T-cell (primary cell): ENCODE measurements at places on chromosomes 4 and X.

DNA sequence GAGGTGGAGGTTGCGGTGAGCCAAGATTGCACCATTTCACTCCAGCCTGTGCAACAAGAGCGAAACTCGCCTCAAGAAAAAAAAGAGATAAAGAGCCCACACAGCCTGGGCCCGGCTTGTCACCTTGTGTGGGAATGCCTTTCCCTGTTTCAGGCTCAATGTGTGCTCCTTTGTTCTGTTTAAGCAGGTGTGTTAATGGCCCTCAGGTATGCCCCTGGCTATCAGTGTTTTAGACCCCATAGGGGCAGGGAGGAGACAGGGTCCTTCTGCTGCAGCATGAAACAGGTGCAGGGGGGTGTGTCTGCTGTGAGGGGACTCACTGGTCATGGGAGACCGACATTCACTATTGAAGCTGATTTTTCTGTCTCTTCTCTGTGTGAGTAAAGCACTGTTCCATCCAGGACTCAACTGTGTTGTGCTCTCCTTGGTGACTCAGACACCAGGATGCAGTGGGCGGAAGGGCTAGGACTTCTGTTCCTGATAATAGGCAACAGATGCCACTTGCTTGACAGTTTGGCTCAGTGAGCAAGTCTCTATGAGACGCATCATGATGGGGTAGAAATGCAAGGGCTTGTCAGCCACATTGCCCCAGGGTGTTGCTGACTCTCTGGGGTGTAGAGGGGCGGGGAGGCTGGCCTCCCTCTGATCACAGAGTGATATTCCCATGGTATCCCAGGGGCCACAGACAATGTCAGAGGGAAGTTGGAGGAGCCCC, 15.6 kb upstream of the LAP3 start:
- DNase-seq, result no peak

DNA sequence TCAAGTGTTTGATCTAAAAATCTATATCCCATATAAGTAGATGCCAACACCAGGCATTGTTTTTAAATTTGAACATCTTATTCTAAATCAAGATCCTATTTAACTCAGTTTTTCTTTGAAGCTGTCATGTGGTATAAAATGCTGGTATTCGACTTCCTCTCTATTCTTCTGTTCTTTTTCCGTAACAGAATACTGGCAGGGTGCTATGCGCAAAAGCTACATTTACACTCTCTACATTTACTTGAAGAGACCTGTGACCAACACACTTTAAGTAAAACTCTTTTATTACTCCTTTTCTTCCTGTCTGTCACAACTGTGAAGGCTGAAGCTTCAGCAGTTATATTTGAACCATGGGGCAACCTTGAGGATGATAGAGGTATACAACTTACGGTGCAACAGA, 612.8 kb downstream of the C4orf33 start:
- DNase-seq, result no peak

DNA sequence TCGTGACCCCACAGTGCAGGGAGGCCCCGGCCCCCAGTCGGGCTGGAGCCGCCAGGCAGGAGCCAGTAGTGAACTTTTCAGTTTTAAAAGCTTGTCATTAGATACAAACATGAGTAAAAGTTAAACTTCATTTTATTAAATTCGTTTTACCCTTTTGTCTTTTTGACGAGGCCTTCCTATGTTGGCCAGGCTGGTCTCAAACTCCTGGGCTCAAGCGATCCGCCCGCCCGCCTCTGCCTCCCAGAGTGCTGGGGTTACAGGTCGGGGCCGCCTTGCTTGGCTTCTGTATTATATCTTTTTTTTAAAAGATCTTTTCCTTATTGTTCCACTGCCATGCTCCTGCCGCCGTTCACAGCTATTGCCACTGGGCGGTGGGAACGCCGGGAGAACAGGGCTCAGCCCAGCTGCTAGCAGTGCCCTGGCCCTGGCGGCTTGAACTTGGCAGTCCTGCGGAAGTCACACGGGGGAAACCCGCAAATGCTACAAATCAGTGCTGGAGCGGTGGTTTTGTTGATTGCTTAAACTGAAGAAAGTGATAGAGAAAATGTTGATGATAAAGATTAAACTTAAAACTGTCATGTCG, 968 bp upstream of the NELFA start:
- DNase-seq, result peak; percentile 56

GRCh38 chr4:184097241-184097605, 120.5 kb downstream of the ENPP6 start:
- no peak for DNase-seq
